ENCODE measurements at places on chromosomes 4 and X.

GRCh38 chr4:55386073-55386472 lies 9.7 kb upstream of the TMEM165 start:
- peak; percentile 12 for DNase-seq

GRCh38 chrX:44975666-44976263 lies 102.8 kb downstream of the KDM6A start:
- DNase-seq, result no peak

- peak; percentile 16 for DNase-seq
Measured at GRCh38 chrX:9785944-9786797, at the start of gene SHROOM2. Gene SHROOM2 (plus strand): TSS chrX:9786429. CDS start chrX:9786546, 117 bp downstream.

GRCh38 chrX:25755194-25755593 lies 382.9 kb upstream of the MAGEB18 start:
- DNase-seq, result no peak

GRCh38 chr4:7654550-7655445 lies 220.1 kb upstream of the PSAPL1 start:
- no peak for DNase-seq

DNA sequence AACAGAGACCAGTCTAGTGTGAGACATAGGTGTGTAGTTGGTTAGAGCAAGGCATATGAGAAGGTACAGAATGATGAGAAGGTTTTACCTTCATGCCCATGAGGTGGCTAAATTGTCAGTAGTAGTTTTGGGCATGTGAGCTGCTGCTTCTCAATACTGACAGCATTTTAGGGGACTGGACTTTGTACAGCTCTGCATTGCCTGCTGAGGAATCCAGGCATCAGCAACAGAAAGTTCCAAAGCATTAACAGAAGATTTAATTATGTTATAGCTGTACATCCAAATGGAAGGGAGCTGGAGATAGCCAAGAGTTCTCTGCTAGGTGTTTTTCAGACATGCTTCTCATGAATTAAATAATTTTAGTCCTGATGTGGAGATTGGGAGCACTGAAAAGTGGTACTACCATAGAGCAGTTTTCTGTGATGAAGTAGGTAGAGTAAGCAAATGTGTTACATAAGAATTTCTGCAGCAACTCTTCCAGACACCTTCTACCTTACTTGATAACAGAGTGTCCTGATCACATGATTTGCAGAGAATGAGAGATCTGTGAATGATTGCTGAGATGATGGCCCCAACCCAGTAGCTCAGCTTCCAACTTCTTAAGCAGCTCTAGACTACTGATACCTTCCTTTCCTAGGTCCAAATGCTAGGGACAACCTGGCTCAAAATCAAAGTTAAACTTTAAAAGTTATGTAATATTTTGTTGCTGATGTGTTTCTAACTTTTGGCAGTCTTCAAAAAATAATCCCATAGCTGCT lies 30.4 kb downstream of the FNIP2 start:
- DNase-seq, result no peak

DNA sequence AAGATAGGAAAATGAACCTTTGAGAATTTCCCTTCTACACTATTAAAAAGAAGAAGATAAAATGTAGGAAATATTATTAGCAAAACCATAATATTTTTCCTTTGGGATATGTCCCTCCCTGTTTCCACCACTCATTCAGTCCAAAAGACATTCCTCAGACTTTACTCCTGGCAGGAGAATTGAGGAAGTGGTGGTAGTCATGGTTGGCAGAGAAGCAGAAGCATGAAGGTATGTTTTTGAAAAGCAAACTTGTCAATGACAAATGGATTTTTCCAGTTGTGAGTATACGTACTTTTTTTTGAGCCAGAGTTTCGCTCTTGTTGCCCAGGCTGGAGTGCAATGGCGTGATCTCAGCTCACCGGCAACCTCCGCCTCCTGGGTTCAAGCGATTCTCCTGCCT lies 13.7 kb downstream of the STAG2 start:
- peak; percentile 61 for DNase-seq

DNA sequence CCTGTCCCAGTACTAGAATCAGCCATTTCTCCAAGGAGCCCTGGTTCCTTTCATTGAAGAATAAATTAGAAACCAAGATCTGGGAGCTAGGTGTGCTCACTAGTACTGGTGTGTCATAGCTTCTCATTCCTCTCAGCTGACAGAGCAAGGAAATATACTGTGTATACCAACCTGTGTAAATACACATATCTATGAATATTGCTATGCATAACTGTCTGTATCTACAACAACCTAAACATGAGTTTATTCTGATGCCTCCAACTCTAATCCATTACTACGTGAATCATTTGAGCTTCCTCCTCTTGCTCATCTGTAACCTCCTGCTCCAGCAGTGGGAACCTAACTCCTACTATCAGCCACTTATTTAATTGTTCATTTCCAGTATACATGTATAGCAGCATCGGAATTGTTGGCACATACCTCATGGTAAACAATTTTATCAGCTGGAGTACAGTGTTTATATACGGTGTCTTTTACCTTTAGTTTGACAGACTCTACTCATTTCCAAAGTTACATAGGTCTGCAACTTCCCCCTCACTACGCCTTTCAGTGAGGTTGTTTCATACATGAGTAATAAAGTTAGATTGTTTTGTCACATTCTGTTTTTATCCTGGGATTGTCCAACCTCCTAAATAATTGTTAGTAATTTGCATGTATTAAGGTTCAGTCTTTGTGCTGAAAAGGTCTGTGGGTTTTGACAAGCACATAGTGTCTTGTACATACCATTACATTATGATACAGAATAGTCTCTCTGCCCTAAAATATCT lies 7.1 kb upstream of the SCRG1 start:
- DNase-seq, result no peak

- no peak for DNase-seq
Measured at GRCh38 chrX:140092121-140092520, 126.8 kb upstream of the CXorf66 start.

DNA sequence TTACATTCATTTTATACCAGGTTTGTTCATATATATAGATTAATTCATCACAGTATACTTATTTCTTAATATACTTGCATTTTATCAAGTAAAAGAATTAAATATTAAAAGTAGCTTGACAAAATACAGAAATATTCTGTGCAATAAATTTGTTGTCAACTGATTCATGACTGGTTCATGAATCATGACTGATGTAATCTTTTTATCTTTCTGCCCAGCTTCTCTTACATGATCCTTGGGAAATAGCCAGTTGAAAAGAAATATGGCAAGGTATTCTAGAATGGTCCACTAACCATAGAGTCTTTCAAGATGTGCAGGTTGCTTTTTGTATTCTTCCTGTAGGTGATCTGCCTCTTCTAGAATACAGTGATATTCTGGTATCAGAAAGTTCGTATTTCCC lies 4.2 kb upstream of the CCNA2 start:
- peak; percentile 47 for DNase-seq

DNA sequence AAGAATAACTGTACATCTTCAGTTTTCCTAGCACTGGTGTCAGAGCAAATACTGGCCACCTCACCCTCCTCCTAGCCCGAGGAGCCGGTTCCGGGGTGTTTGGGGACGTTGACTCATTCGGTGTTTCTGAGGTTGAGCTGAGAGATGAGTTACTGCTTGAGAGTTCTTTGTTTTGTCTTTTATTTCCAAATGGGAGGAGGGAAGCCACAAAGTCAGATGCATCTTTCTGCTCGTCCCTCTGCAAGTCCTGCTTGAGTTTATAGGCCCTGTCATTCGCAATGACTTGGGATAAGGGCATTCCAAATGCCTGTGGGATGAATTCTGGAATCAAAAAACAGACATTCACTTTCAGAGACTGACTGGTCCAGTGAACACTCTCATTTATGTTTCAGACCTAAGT lies 77.5 kb downstream of the HCCS start:
- DNase-seq, result peak; percentile 49

- no peak for DNase-seq
Measured at GRCh38 chr4:23680671-23681518, 209.0 kb downstream of the PPARGC1A start.

- peak; percentile 16 for DNase-seq
Measured at GRCh38 chr4:74044677-74045076, 6.2 kb upstream of the CXCL3 start.

DNA sequence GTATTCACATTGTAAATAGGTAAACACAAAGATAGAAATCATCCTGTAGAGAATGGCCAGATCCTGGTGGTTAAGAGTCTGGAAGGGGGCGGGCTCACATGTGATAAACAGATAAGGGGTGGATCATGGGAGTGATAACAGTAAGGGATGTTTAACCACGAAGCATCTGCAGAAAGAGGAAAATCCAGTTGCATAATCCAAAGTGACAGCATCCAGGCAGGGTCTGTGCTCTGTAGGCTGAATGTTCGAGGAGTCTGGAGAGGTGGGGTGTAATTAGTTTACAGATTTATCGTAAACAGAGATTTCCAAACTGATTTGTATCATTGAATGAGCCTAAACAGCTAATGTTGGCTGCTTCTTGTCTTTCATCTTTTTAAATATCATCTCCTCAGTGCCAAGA lies 1009.8 kb upstream of the SLIT2 start:
- DNase-seq, result no peak

DNA sequence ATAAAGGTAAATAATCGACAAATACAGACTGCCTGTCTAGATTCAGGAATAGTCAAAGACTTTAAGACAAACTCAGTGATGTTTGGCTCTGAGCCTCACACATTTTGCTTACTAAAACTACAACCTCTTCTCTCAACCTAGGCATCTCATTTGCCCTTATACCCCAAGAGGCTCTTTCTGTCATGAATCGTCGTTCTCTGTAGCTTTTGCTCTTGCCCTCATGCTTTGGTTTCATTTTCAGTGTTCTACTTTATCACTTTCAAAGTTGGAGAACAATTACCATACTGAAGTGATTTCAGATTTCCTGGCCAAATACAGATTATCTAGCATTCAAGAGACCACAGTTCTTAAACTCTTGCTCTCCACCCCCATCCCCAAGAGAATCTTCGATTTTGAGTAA lies 114.1 kb upstream of the RAP2C start:
- no peak for DNase-seq

DNA sequence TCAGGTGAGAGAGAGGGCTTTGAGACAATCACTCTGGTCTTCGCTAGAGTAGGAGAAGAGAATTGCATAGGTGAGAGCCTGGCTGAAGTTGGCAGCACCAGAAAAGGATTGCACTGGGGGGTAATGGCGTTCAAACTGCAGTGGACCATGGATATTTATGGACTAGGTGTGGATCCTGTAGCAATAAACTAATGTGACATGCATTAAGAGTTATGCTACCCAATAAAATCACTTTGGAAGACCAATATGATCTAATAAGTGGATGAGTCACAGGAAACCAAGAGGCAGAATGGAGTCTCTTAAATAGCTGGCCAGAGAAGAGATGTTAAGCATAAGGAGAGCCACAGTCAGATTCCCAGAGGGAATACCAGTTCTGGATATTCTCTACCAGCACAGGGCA lies 259.8 kb downstream of the FBXO8 start:
- no peak for DNase-seq

GRCh38 chr4:77762531-77762930 lies 56.6 kb downstream of the CNOT6L start:
- DNase-seq, result no peak

GRCh38 chrX:69161786-69162349 lies 3.4 kb downstream of the PJA1 start:
- DNase-seq, result no peak

DNA sequence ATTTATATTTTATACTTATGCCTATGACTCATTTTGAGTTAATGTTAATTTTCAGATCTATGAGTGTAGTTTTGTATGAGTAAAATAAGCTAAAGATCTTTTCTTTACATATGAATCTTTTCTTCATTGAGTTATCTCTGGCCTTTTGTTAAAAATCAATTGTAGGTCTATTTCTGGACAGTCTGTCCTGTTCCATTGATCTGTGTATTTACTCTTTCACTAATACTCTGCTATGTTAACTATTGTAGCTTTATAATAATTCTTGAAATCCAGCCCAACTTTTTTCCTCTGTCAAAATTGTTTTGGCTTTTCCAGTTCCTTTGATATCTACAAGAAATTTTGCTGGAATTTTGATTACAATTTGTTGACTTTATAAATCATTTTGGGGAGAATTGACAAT lies 177.0 kb downstream of the RBM46 start:
- DNase-seq, result no peak

GRCh38 chr4:166280642-166281041 lies 407.6 kb downstream of the TLL1 start:
- no peak for DNase-seq

DNA sequence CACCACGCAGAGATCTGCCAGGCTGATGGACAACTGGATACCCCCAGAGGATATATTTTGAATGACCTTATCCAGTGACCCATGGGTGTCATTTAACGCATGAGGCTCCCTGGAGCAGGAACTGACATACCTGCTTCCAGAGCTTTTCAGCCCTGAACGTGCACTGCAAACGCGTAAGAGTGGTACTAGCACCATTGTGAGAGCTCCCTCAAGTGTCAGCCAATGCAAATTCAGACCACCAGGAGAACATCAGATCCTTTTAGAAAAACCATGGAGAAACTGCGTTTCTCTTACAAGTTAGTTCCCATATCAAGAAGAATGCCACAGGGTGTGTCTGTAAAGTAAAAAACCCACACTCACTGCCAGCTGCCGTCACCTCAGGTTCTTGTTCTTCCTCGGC lies 7.3 kb downstream of the TREX2 start:
- peak; percentile 33 for DNase-seq

GRCh38 chr4:125013891-125014290 lies 300.9 kb upstream of the FAT4 start:
- no peak for DNase-seq

- no peak for DNase-seq
Measured at GRCh38 chr4:151331276-151332042, 6.1 kb upstream of the SH3D19 start.

DNA sequence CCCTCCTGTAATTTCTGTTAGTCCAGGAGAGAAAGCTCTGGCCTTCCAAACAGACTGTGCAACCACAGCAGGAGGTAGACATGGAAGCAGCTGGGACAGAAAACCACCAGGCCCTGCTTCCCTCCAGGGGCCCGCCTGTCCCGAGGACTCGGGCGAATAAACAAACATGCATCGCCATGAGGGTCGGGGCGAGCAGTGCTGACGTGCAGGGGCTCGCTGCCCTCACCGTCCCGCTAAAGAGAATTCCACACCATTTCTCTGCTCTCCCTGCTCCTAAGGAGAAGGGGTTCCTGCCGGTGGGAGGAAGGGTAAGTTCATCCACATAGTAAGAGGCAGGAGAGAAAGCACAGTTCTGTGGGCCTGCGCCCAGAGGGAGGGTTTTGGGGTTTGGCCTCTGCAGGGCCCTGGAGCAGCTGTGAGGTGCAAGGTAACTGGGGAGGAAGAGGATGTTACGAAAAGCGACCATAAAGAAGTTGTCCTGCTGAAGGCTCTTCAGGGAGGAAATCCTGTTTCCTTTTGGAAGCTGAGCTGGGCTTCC lies 54.9 kb downstream of the WFS1 start:
- DNase-seq, result no peak

DNA sequence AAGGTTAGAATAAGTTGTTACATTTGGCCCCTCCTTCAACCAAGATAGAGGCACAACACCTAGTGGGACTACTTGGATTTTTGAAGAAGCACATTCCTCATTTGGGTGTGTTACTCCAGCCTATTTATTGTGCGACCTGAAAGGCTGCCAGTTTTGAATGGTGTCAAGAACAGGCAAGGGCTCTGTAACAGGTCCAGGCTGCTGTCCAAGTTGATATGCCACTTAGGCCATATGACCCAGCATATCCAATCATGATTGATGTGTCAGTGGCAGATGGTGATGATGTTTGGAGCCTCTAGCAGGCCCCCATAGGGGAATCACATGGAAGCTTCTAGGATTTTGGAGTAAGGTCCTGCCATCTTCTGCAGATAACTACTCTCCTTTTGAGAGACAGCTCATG lies 35.5 kb upstream of the UGT2B4 start:
- no peak for DNase-seq

- no peak for DNase-seq
Measured at GRCh38 chr4:43380093-43380492, 487.6 kb downstream of the GRXCR1 start.

Data from GM03348 (cell line).